HT-29 (cell line): ENCODE measurements at places on chromosomes 2 and 18. TPM values are rescaled to one million over a fixed set of nuclear protein-coding genes. Genes with fewer than 3 reads are reported as not detected.

- DNase-seq, result peak; percentile 78
These were observed 3.2 kb downstream of the CFLAR start for GRCh38 chr2:201118961-201119854.

DNA sequence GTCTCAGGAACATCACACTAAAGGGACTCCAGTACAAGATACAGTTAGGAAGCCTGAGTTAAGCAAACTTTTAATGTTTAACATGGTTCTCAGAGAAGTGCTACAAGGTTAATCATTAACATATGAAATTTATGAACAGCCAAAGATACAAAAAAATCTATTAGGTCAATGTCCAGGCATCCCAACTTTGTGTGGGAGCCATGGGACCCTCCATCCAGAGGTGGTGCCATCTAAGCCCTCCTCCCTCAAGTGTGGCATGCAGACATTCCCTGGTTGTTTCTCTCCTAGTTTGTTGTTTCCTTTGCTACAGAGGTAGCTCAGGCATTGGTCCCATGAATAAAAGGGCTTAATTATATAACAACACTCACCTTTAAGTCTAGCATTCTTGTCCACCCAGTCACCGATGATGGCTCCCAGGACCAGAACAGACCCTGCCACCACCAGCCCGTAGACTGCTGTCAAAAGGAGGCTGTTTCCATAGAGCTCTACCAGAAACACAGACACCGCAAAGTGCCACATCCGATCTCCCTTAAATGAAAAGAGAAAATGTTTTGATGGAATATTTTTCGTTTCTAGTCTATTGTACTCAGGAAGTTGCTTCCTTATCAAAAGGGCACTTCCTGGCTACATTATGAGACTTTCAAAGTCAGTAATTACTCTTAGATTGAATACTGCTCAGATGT, 5.7 kb downstream of the SLC40A1 start:
- DNase-seq, result peak; percentile 55

- DNase-seq, result no peak
These were observed 79.2 kb downstream of the ZNF532 start for GRCh38 chr18:58943896-58944295.

GRCh38 chr2:45647986-45648520, 3.4 kb upstream of the PRKCE start:
- DNase-seq, result no peak

DNA sequence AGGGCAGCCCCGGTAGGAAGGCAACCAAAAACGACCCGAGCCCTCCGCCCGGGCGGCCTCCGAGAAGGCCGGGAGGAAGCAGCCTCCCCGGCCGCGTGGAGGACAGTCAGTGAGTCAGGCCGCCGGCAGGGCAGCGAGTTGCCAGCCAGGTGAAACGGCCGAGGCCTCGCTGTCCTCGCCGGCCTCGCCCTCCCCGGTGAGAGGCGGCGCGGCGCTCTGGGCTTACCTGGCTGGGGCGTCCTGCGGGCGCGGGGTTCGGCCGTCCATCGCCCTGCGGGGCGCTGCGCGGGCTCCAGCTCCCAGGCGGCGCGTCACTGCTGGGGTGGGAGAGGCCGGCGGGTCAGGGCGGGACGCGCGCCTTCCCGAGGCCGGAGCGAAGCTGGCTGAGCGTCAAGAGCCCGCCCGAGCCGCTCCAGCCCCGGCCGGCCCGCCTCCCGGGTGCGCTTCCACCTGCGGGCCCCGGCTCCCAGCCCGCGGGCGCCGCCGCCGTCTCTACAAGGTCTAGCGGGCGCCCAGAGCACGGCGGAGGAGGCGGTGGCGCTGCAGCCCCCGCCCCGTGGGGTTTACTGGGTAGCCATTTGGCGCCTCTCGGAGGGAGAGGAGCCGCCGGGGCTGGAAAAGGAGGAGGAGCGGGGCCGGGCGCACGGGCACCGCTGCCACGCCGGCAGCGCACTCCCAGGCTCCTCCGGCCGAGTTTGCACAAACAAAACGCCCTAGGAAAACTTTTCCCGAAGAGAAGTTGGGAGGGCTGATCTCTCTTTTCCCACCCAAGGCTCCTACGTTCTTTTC, 499 bp downstream of the COBLL1 start:
- DNase-seq, result peak; percentile 83

- DNase-seq, result no peak
These were observed 20.2 kb downstream of the SKA1 start for GRCh38 chr18:50395093-50395492.

- no peak for DNase-seq
These were observed 206.7 kb downstream of the SH3RF3 start for GRCh38 chr2:109335631-109336176.

- DNase-seq, result no peak
These were observed 49.2 kb upstream of the CCDC150 start for GRCh38 chr2:196590286-196590685.

- peak; percentile 75 for DNase-seq
These were observed 114.8 kb downstream of the PLB1 start for GRCh38 chr2:28610583-28611201.

ANKRD62 gene
- total RNA-seq, result not detected in 2 replicates

CTDP1 gene
- total RNA-seq, result 28.9 and 30.9 TPM in 2 replicates

CXCR1 gene
- not detected in 2 replicates for total RNA-seq

BIRC6 gene
- total RNA-seq, result 64.1 and 70.5 TPM in 2 replicates

FBXO36 gene
- 0.48 and 0.81 TPM in 2 replicates for total RNA-seq

CNDP1 gene
- total RNA-seq, result not detected in 2 replicates

PLGLB2 gene
- total RNA-seq, result not detected in 2 replicates

CLEC4F gene
- not detected in 2 replicates for total RNA-seq
